ENCODE measurements at places on chromosomes 3 and 15. TPM values are rescaled to one million over a fixed set of nuclear protein-coding genes. Genes with fewer than 3 reads are reported as not detected.

Gene SKOR1
- total RNA-seq: 0.09 TPM

Gene IL17RC
- total RNA-seq: 24.7 TPM

Gene CLDN11
- 563 TPM for total RNA-seq

Gene SLC22A13
- 0.28 TPM for total RNA-seq

Gene HTR3E
- total RNA-seq: not detected

Gene ITIH4
- total RNA-seq: 1.6 TPM

Gene GALNT15
- 20.2 TPM for total RNA-seq

Gene SLC9A9
- 10.3 TPM for total RNA-seq

Gene IGDCC3
- total RNA-seq: not detected

Gene RSRC1
- total RNA-seq: 31.7 TPM

Gene MOBP
- not detected for total RNA-seq

Data from smooth muscle cell of bladder (primary cell).